ENCODE measurements at places on chromosomes 6 and 20.

DNA sequence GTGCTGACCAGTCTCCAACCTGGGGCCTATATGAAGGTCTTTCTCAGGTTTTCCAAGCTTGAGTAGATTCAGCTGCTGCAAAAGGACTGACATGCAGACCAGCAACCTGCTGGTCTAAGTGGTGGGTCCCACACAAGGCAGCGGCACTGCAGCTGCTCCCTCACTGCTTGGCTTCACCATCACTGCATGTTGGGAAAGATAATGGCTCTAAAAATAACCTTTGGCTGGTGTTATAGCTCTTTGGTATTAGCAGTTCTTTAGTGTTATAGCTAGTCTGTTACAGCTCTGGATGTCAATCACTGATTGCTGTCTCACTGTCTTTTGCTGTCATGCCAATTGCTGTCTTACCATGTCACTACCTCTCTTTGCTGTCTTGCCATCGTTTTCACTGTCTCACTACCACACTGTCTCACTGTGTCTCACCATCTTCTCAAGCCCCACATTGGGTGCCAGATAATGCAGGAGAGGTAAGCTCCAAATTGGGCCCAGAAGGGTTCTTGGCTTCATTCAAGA, 726.4 kb downstream of the TENT5A start:
- no peak for DNase-seq

GRCh38 chr6:20751293-20751935, 217.2 kb downstream of the CDKAL1 start:
- DNase-seq = no peak

- DNase-seq = no peak
Measured at GRCh38 chr6:157753291-157753690, 69.8 kb upstream of the SNX9 start.

DNA sequence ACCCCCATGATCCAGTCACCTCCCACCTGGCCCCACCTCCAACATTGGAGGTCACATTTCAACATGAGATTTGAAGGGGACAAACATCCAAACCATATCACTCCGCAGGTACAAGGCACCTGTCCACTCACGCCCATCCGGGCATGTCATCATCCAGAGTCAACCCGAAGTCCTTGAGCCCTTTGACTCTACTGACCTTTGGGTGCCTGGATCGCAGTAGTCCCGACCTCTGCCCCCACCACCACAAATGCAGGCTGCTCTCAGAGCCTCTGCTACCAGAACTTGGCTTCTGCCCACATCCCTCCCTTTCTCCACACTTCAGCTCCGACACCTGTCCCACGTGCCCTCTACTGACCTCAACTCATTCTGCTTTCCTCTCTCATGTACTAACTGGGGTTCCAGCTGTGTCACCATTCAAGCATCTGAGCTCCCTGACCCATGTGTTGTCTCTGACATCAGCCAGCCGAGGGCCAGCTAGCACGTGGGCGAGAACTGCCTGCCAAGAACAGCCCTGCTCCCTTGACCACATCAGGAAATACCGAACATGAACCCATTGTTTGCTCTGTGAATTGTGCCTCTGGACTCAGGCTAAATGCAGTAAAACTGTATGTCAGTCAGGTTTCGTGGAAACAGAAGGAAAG, 498.3 kb upstream of the SULF2 start:
- DNase-seq = peak; percentile 75

DNA sequence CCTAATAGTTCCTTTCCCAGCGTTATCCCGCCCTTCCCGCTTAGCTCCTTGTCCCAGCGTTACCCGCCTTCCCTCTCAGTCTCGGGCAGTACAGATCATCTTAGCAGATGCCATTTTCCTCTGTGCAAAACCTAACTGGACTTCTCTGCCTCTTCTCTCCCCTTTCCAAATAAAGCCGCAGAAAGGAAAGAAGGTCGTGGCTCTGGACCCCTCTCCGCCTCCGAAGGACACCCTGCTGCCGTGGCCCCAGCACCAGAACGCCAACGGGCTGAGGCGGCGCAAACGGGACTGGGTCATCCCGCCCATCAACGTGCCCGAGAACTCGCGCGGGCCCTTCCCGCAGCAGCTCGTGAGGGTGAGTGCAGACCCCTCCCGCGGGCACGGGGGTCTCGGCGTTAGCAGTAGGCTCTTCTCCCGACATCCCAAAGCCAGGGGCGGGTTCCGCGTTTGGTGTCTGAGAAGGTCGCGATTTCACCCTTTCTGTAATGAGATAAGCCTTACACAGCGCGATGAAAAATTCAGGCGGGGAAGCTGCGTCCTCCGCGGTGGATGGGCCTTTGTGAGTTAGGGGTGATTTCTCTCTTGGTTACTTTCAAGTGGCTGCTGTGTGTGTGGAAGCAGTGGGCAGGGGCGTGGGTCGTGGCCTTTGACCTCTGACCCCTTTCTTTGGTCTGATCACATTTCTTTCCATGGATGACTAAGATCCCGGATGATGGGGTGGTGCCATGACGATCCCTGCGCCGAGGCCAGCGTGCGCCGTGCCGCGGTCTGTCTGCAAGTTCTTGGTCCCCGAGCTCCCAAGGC, 292.7 kb downstream of the TAF4 start:
- DNase-seq = no peak
